Smooth muscle cell of the pulmonary artery (primary cell): ENCODE measurements at places on chromosomes 5 and 9. TPM values are rescaled to one million over a fixed set of nuclear protein-coding genes. Genes with fewer than 3 reads are reported as not detected.

Gene PLAC8L1
- 0.20 and 0.52 TPM in 2 replicates for total RNA-seq

Gene SPINK13
- not detected in 2 replicates for total RNA-seq

Gene MAP1B
- 199 and 381 TPM in 2 replicates for total RNA-seq

Gene NMUR2
- not detected in 2 replicates for total RNA-seq

Gene HTR4
- total RNA-seq = 0.07 and 3.3 TPM in 2 replicates

Gene LIX1
- total RNA-seq = not detected in 2 replicates

Gene ROR2
- total RNA-seq = 2.0 TPM in 1 of 2 replicates, not detected in the other

Gene GPSM1
- total RNA-seq = 41.5 and 63.5 TPM in 2 replicates

Gene ANXA1
- 637 and 658 TPM in 2 replicates for total RNA-seq

Gene ARL14EPL
- total RNA-seq = not detected in 2 replicates

Gene CFAP90
- total RNA-seq = not detected in 2 replicates

Gene ARL15
- total RNA-seq = 30.9 and 40.9 TPM in 2 replicates

Gene ATP10B
- 0.03 TPM in 1 of 2 replicates, not detected in the other for total RNA-seq

Gene EQTN
- not detected in 2 replicates for total RNA-seq

Gene CD180
- total RNA-seq = not detected in 2 replicates

Gene ADAMTSL1
- total RNA-seq = 111 and 128 TPM in 2 replicates

Gene HMGCS1
- 44.2 and 61.5 TPM in 2 replicates for total RNA-seq

Gene PCDHGC5
- total RNA-seq = 4.6 and 7.3 TPM in 2 replicates

Gene NUDT2
- 15.6 and 19.8 TPM in 2 replicates for total RNA-seq

Gene FRRS1L
- total RNA-seq = 0.07 and 0.10 TPM in 2 replicates

Gene DBH
- total RNA-seq = not detected in 2 replicates

Gene CDH9
- not detected in 2 replicates for total RNA-seq

Gene SNCAIP
- total RNA-seq = 0.13 and 1.2 TPM in 2 replicates

Gene PCSK1
- 0.30 and 17.2 TPM in 2 replicates for total RNA-seq

Gene STX17
- total RNA-seq = 17.6 and 25.0 TPM in 2 replicates

Gene CSF1R
- total RNA-seq = 0.26 and 0.69 TPM in 2 replicates

Gene TMEM267
- total RNA-seq = 26.4 and 27.3 TPM in 2 replicates

Gene UNC5A
- total RNA-seq = under 0.01 TPM in 1 of 2 replicates, not detected in the other

Gene TTC33
- 9.3 and 13.5 TPM in 2 replicates for total RNA-seq

Gene PPP3R2
- total RNA-seq = not detected in 2 replicates

Gene SLC1A3
- total RNA-seq = 0.46 and 20.0 TPM in 2 replicates

Gene ZBTB6
- total RNA-seq = 11.5 and 15.6 TPM in 2 replicates

Gene HNRNPK
- total RNA-seq = 367 and 491 TPM in 2 replicates

Gene SPATA31C1
- not detected in 2 replicates for total RNA-seq
